ENCODE measurements at places on chromosomes 12 and 14.

DNA sequence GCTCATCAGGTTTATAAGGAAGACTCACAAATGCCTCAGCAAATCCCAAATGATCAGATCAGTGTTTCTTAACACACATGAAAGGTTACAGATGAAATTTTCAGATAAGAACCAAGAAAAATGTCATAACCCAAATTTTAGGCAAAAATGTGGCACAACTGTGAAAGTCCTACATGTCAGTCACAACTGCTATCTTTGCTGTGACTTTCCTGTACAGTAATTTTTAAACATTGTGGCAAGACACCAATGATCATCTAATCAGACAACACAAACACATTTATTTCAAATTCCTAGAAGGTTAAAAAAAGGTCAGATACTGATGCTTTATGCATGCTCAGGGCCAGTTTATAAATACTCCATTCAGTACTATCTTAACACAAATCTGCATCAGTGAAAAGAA is 31.1 kb downstream of the NUDT4 start:
- DNase-seq, result no peak

DNA sequence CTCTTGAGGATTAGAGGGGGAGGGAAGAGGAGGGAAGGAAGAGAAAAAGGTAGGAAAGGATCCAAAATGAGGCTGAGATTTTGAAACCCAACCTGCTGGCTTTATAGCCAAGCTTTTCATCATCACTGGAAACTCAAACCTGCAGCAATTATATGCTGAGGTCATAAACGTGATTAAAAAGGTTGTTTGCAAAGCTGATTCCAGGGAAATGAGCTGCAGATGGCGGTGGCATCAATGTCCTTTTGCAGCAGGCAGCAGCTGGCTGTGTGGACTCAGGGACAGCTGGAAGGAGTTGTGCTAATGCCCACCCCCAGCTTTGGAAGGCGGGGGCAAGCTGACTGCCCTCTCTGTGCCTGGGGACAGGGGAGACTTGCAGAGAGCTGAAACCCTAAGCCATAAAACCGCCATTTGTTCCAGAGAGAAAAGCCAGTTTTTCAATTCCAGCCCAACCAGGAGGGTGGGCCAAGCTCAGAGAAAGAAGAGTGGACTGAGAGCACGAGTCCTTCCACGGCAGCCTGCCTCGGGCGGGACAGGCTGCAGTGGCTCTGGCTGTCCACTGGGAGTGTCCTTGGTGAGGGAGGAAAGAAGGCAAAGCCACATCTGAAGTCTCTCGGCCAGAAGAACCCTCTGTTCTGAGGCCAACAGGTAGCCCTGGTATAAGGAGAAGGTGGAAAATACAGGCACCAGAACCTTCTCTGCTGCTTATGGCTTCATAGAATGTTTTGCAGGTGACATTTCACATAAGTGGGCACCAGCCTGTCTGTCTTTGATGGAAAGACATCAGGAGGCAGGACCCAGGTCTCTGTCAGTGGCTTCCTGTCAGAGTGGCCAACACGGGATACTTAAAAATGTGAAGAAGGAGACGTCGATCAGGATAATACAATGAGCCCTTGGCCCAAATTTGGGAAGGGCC is 90.7 kb downstream of the SINHCAF start:
- no peak for DNase-seq

- no peak for DNase-seq
Observed at GRCh38 chr12:130375296-130376287, 37.9 kb downstream of the PIWIL1 start.

GRCh38 chr12:22231836-22232235 is 102.7 kb downstream of the ST8SIA1 start:
- DNase-seq, result no peak

DNA sequence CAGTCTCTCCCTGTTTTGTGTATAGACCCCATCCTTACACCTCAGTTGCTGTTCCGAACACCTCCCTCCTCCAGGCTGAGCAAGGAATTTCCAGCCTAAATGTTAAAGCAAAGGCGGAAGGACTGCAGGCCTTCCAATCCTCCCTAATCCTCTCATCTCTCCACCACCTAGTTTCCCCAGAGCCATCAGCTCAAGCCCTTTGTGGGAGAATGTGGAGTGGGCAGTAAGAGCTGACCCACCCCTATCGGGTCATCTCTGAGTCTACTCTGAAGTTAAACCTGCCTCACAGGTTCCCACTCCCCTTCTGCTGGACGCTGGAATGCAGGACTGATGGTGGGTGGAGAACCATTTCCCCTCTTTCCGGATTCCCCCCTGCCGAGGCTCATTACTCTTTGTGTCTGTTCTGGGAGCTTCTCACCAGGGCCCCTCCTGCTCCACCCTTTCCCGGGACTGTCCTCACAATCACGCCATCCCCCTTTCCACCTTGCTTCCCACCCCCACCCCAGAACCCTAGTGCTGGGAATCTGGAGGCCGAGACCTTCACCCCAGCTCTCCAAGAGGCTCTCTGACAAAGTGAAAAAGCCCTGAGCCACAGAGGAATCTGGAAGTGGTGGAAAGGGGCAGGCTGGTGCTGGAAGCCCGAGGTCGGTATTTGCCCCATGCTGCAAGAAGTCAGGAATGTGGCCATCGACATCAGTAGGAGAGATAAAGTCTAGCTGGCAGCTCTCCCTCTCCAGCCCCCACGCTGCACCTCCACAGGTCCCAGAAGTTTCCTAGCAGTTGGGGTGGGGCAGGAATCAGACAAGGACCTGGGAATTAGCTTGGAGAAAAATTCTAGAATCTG is 3.3 kb upstream of the KRT18 start:
- no peak for DNase-seq

GRCh38 chr12:14075797-14076393 is 94.5 kb upstream of the GRIN2B start:
- DNase-seq, result no peak

DNA sequence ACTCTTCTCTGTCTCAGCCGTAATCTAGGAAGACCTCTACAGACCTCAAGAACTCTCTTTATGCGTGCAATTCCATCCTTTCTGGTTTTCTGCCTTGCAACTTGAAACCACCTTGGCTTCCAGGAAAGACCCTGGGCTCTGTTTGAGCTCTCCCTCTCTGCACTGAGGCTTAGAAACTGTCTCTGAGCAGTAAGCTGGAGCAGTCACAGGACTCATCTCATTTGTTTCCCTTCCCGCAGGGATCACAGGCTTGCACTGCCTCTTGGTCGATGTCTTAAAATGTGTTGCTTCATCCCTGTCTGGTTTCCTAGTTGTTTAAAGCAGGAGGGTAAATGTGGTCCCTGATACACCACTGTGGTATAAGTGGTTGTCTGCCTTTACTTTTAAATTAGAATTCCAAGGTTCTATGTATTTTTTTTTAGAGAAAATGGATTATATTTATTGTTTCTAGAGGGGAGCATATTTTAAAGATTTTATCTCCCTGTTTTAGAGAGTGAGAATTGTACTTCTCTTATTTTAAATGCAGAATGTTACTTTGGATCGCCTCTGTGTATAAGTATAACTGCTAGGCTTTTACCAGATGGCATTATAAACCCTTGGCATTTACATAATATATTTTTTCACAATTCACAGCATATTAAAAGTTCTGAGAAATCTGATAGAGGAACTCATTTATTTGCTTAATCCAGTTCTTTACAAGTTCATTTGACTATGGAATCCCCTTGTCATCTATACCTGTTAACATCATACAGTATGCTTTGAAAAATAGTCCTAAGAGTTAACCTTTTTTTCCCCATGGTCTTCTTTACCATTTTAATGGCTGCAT is 26.4 kb downstream of the EID3 start:
- no peak for DNase-seq

Measured in heart right ventricle (tissue), 16 donors.